ENCODE measurements at places on chromosomes 6 and 20.
A peak's percentile ranks its signal among the peaks of the same experiment; 100 is the strongest.

DNA sequence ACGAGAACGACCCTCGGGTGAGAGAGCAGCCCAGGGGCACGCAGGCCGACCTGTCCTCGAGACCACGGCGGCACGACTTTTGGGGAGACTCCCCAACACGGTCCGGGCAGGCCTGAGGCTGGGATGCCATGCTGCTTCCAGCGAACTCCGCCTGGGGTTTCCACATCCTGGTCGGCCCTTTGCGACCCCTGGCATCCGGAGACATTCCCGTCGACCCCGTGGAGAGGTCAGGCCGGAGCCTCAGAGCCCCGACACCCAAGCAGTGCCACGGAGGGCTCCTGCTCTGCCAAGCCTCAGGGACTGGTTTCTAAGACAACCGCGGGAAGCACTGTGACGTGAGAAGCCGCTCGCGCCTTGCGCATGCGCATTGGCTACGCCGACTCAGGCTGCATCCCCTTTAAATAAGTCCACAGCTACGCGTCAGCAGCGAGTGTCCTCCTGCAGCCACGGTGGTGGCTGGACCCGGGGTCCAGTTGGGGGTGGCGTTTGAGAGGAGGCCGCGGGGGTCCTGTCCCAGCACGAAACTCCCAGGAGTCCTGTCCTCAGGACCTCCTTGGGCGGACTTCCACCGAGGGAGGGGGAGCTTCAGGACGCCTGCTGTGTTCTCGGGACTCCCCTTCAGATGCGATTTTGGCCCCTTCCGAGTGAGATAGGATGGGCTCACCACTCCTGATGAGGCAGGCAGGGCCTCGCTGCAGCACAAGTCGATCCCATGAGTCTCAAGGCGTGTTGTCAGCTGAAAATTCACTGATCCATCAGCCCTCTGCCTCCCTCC lies 1089.3 kb upstream of the DEFB115 start:
- no peak for DNase-seq

- no peak for DNase-seq
Observed at GRCh38 chr20:53833333-53834061, 236.9 kb downstream of the BCAS1 start.

DNA sequence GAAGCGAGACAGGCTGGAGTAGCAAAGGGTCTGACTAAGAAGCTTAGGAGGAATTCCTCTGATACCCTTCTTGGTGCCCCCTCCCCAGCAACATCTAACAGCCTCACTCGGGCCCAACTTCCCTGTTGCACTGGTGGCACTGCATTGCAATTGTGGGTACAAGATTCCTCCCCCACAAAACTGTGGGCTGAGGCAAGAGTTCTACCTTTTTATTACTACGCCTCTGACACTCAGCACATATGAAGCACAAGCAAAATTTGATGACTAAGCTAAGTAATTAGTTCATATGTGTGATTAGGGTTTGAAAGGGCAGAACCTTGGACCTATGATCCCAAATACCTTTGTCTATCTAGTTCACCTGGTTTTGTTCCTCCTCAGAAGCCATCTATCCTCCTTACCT lies 83.5 kb downstream of the ZHX3 start:
- DNase-seq, result no peak

DNA sequence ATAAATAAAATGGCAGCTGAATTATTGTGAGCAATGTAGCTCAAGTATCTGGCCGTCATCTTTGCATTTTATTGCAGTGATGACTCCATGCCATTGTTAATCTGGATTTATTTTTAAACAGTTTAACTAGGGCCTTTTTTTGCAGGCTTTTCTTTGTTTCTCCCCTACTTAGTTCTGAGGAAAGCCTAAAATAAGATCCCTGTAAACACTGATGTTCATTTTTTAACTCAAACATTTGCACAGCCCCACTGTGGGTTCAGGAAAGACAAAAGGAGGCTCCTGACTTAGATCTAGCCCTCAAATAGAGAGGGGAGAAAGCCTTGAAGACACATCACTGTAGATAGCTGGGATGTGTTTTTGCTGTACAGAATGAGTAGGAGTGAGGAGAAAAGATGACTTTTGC lies 69.2 kb downstream of the PLEKHG1 start:
- DNase-seq, result no peak

- no peak for DNase-seq
Observed at GRCh38 chr6:145012039-145012662, 723.2 kb downstream of the EPM2A start.

DNA sequence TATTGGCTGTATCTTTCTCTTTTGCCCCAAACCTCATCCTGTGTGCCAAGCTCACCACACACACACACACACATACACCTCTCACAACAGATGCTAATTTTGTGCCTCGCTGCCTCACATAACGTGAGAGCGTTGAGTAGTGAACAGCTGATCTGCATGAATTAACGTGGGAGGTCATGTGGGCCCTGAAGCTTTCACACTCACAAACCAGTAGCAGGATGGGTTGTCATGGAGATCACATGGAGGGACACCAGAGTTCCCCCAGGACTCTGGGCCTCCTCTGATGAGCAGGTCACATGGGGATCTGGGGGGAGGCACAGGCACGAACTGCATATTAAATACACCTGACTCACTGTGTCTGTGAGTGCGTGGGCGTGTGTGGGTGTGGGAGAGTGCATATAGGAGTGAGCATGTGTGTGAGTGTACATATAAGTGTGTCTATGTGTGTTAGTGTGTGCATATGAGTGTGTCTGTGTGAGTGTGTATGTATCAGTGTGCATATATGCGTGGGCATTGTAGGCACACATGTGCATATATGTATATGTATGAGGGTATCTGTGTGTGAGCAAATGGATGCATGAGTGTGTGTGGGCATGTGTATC lies 62.7 kb upstream of the SULF2 start:
- no peak for DNase-seq

DNA sequence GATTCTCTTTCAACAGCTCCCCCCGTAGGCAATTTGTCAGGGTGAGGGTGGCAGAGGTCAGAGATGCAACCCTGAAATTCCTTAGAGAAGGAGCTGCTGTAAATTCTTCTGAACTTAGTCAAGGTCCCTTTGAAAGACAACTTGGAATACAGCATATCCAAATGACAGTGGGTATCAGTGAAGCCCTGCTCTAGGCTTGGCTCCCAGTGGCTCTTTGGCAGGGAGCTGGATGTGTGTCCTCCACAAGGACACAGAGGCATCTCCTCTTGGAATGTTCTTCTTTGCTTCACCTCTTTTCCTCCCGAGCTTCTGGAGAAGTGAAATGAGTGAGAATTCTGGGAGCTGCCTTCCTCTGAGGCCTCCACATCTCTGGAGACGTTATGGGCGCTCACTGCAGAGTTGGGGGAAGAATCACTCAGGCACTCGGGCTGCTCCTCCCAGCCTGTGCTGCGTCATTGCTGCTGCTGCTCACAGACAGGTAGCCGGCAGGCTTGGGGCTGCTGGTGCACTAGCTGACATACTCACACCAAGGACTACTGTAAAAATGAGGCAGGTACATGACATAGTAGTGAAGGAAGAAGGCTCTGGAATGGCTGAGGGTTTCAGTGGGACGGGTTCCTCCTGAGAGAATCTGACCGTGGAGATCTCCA lies 34.1 kb downstream of the DYNLT1 start:
- no peak for DNase-seq

DNA sequence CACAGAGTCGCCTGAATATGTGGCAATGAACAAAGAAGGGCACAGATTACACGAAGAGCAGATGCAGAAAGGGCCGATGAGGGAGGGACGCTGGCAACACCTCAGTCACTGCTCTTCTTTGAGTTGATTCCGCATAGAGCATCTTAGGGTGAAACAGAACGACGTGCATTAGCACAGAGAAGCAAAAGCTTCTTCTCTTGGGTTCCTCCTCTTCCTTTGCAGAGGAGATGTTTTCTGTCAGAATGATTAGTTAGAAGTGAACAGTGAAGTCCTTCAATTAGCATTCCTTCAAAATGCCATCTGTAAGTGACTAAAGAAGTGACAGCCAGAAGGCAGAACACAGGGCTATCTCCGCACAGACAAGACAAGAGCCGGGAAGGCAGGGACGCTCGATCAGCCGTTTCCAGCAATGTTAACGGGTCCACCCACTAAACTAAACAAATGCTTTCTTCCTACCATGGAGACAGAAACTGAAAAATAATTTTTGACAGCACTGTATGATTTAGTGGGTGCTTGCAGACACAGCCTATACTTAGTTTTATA lies 219.8 kb upstream of the AGPAT4 start:
- DNase-seq, result no peak

DNA sequence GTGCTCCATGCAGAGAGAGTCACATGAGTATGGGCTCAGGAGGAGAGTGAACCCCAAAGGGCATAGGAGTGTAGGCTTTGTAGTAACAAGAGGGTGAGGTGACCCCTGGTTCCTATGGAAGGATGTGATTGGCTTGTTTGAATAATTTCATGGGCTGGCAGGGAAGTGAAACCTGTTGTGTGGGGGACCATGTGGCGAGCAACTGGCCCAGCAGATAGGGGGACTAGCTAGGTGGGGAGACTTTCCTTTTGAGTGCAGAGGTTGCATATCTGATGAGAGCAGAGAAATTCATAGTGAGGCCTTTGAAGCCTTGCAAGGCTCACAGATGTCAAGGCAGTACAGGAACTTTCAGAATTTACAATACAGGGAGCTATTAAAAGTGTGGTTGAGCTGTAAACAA lies 247.9 kb upstream of the SLC35B3 start:
- DNase-seq, result no peak

DNA sequence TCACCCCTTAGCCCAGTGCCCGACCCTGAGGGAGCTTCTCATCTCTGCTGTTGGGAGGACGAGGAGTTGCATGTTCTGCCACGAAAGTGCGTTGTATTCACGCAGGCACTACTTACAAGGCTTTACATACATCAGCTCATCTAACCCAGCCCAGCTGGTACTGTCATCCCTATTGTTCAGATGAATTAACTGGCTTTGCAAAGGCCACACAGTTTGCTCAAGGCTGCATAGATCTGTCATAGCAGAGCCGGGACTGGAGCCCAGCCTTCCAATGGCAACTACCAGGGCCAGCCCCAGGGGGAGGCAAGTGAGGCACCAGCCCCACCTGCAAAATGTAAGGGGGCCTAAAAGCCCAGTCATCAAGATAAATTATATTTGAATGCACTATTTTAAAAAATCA lies 257.6 kb downstream of the NFATC2 start:
- DNase-seq, result no peak

DNA sequence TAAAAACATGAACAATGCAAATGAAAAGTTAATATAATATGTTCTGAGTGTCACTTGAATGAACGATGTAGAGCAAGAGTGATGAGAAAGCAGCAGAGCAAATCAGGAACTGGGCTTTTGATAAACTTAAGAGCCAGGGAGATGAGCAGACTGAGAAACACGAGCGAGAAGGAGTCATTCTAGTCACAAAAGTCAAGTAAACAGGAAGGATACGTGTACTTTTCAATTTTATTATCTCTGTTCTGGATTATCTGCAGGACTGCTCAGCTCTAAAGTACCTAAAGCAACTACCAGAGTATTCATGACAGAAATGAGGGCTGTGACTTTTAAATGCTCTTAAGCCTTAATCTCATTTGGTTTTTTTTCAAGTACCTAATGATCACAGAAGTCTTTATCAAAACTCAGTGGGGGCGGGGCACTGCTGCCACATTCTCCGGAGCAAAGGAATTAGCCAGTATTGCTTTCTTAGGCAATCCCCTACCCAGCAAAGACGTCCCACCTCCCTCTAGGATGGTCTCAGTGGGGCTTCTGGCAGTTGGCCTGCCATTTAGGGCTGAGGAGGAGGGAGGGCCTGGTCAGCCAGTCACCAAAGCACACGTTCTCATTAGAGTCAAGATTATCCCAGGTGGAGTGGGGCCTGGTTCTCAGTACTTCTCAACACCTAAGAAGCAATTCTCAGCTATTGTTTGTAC lies 8.6 kb downstream of the MAN1A1 start:
- no peak for DNase-seq

GRCh38 chr20:44683263-44684046 lies 31.7 kb upstream of the CCN5 start:
- no peak for DNase-seq

DNA sequence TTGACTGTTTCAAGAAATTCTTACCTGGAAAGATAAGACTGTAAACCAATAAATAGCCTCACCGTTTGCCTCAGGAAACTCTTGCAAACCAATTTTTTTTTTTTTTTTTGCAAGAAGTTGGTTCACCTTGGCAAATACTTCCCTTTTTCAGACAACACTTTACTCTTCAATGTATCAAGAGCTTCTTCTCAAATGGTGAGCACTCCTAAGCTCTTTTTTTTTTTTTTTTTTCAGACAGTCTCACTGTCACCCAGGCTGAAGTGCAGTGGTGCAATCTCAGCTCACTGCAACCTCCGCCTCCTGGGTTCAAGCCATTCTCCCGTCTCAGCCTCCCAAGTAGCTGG lies 22.7 kb upstream of the SNTA1 start:
- DNase-seq, result no peak

- no peak for DNase-seq
Observed at GRCh38 chr6:28587746-28588075, 62.0 kb downstream of the GPX5 start.

DNA sequence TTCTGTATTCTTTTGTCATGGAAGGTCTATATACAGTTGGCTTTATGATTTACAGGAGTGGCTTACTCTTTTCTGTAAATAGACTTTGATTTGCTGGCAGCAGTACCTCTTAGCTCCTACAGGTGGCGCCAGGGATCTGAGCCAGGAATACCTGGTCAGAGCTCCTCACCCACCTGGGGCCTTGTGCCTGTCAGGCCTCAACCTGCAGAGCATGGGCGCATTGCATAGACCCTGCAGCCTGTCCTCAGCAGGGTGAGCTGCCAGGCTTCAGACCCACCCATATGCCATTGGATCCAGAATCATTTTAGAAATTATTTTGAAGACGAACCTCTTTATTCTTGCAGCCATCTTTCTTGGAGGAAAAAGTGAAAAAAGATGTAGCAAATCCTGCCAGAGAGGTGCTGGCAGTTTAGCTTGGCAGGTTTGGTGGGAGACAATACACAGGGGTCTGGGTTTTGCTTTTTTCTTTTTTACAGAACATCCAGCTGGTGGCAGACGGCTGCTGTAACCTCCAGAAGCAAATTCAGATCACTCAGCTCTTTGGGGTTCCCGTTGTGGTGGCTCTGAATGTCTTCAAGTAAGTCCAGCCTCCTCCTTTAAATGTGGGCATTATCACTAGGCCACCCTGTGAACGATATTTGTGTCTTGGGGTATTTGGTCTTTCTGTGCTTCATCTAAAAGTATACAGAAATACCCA lies 149.1 kb downstream of the MTHFD1L start:
- DNase-seq, result peak; percentile 10

GRCh38 chr20:62647521-62648317 lies 5.4 kb downstream of the SLCO4A1 start:
- no peak for DNase-seq

DNA sequence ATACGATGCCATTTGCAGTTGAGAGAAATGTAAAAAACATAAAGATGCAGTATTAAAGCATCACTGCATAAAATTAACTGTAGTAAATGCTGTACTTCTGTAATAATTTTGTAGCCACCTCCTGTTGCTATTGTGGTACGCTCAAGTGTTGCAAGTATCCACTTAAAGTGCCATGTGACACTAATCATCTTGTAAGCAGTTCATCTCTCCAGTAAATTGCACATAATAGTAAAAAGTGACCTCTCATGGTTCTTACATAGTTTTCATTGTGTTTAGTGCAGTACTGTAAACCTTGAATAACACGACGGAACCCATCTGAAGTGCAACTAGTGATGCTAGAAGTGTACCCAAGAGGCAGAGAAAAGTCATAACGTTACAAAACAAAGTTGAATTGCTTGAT lies 190.1 kb upstream of the VGLL2 start:
- DNase-seq, result no peak
